ENCODE measurements at places on chromosomes 5 and 9.

DNA sequence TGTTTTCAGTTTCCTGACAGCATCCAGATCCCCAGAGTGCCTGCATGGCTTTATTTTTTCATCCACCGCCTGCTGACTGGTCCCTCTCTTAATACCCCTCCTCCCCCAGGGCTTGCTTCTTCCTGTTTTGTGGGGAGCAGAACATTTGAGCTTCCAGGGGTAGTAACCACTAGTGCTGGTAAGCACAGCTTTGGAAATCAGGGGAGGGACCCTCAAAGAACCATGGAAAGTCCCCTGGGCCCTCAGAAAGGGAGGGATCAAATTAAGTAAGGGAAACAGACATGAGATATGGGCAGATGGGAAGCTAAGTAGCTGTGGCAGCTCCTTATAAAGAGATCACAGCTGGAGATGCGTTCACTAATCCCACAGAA lies 26.8 kb downstream of the GRIA1 start:
- DNase-seq, result no peak

DNA sequence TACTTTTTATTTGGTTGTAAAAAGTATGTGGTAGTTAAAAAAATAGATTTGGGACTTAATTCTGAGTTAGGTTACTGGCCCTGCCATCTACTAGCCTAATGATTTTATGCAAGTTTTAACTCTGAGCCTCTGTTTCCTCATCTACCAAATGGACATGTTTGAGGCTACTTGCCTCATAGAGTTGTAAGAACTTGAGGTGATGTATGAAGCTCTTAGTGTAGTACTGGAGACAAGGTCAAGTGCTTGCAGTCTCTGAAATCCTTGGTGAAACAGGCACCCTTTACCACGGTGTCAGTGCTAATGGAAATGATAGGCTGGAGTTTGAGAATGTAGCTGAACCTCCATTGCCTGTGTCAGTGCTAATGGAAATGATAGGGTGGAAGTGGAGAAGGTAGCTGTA lies 15.3 kb downstream of the GPR107 start:
- DNase-seq, result no peak

GRCh38 chr5:3341446-3342240 lies 254.0 kb upstream of the IRX1 start:
- DNase-seq, result no peak

DNA sequence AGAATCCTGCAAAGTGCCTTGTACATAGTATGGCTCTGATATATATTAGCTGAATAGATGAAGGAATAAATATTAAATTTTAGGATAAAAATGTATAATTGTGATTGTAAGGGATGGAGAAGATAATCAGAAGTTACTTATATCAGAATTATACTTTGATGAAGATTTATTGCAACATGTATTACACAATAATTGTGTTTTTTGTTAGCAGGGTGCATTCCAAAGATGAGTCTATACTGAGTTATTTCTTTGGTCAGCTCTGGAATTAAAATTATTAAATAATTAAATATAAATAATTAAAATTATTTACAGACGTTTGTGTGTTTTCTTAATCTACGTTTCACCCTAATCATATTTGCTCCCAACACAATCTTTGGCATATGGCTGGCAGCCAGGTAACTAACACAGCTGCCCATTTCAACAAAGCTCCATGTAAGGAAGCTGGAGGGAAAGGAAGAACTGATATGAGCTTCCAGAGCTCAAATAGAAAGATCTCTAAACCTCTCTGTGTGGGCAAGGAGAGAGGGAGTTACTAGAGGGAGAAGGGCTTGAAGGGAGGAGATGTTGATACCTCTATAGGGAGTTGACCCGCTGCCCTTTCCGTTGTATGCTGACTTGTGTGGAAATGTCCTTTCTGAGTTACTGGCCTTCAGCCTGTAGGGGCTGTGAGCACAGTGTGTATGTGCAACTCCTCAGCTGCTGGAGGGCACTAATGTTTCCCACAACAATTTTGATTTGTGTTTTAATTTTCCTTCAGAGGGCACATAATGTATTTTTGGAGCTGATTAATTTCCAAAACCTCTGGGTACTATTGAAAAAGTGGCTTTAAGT lies 403.4 kb downstream of the MAN2A1 start:
- DNase-seq, result no peak

DNA sequence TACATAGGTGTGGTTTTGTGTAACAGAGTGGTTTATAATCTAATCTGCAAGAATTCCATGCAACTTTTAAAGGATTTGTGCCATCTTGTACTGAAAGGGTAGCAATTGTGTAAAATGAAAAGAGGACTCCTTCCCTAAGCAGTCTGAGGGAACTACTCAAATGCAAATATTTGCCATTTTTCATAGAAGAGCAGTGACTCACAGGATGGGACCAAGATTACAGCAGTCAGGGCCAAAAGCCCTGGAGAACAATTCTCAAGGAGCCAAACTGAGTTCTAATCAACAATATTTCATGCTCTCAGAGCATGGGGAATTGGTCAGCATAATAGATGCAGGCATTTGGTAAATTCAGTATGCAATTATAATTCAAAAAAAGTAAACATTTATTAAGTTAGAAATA lies 495.8 kb downstream of the CHSY3 start:
- DNase-seq, result no peak

DNA sequence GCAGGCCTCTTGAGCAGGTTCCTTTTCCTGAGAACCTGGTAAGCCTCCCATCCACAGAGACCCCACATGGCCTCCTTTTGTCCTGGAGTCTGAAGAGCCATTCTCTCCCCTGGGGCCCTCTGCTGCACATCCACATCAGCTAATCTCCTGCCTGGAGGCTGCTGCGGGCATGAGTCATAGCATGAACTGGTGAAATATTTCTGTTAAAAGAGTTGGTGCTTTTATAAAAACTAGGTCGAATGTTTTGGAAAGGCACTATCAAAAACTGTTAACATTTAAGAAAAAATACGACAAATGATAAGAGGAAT lies 399.4 kb downstream of the CTNND2 start:
- DNase-seq, result no peak

- no peak for DNase-seq
Observed at GRCh38 chr5:10663489-10664179, 97.4 kb downstream of the DAP start.

GRCh38 chr5:173704615-173705511 lies 88.4 kb upstream of the BOD1 start:
- no peak for DNase-seq

DNA sequence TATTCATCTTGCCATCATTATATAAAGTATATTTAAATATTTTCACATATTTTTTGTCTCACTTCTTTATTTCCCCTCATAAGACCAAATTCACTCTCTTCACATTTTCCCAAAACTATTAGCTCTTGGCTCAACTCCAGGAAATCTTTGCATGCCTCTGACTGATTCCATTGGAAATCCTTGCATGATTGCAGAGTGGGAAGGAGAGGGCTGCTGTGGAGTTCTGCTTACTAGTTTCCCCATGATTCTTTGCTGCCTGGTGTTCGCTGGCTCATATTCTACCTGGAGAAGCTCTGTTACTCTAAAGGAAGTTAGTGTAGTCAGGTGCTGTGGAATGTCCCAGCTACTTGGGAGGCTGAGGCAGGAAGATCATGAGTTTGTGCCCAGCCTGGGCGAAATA lies 41.9 kb downstream of the LIX1 start:
- DNase-seq, result no peak

DNA sequence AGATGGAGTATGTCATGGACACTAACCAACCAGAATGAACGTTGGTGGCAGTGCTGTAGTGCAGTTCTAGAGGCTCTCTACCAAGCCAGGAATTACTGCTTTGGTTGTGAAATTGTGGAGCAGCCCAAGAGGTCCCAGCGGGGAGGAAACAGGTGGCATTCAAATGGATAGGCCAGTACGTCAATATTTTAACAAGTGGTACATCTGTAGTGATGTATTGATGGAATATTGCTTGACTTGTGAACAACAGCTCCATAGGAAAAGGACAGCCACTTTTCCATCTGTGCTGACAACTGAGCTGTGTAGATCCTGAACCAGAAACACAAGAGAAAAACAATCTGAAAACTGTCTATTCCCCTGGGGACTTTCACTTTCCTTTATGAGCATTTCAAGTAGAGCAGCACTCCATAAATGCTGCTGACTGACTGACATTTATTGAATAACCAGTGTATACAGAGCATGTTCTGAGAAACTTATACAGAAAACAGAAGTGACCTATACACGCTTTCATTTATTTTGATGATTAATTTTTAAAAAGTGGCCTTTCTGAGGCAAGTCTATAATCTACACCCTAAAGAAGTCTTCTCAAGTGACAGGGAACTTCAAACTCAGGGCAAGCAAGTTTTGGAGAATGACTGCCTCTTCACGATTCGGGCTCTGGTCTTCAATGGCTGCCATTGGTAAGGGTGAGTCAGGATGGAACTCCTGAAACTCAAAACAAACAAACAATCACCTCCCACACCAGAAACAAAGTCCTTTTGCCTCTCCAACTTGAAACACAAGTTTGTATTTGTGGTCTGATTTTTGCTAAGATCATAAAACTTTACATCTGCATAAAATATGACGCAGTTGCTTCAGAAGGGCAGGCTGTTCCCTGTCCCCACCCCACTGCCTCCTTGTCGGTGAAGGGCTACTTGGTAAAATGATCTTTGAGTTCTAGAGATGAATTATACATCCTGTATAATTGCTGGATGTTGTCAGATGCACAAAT lies 362.4 kb downstream of the NDUFS4 start:
- DNase-seq, result no peak

DNA sequence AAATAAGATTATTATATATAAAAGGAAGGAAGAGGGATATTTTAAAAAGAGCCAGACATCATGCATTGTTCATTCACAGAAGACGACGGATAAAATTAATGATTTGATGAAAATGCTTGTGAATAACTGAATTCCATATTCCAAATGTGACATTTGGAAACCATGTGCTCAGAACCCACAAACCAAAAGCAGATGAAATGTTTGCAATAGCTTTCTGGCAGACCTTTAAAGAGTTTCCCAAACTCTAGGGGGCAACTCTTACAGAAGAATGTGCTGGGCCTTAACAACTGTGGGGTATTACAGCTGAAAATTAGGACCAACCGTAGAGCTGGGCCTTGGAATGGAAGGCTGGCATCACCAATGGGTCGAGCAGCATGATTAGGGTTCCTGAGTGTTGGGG lies 471.0 kb downstream of the EFNA5 start:
- DNase-seq, result no peak

DNA sequence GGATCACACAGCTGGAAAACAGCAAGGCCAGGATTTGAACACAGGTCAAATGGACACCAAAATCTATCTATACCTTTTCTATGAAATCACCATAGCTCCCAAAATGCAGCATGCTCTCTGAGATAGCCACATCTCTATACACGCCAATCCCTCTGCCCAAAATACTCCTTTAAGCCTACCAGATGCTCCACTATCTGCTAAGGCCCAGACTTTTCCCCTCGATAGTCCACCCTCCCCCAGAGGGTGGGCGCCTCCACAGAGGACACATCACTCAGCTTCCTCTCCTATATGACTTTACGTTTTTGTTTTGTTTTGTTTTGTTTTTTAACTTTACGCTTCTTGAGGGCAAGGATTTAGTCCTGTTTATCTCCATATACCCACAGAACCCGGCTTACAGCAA lies 46.8 kb downstream of the MTMR12 start:
- DNase-seq, result no peak

- DNase-seq, result no peak
Observed at GRCh38 chr9:37938121-37938891, 34.4 kb upstream of the SLC25A51 start.

Measured in activated gamma-delta T cell (primary cell).